ENCODE measurements at places on chromosomes 12 and 14.

- DNase-seq, result no peak
Observed at GRCh38 chr14:31110872-31111271, 84.7 kb upstream of the STRN3 start.

- DNase-seq, result no peak
Observed at GRCh38 chr14:106831322-106831720, 1304.9 kb downstream of the TMEM121 start.

- no peak for DNase-seq
Observed at GRCh38 chr14:77979171-77979570, 179.3 kb downstream of the ADCK1 start.

DNA sequence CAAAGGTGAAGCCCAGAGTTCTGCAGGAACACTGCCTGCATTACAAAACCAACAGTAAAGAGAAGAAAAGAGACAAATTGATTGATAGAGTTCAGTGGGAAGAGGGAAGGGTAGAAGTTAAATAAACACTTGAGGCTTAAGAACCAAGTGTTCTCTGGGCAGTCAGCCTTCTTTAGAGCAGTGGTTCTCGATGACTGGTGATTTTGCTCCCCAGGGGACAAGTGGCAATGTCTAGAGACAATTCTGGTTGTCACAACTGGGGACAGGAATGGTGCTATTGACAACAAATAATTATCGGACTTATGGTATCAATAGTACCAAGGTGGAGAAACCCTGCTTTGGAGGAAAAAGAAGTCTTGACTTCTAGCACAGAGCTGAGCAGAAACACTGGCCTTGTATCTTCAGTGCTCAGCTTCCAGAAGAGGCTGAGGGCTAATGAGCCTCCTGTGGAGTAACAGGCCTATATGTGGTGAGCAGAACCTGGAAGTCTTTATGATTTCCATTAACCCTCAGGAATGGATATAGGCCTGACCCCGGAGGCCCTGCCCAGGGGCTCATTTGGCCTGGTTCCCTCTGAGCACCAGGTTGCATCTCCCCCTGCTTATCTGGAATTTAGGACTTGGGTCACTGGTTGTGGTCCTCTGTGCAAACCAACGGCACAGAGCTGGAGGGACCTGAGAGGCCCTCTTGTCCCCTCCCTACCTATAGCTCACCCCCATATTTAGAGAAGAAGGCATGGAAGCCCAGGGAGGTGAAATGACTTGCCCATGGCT, 204.6 kb upstream of the PWP1 start:
- no peak for DNase-seq

DNA sequence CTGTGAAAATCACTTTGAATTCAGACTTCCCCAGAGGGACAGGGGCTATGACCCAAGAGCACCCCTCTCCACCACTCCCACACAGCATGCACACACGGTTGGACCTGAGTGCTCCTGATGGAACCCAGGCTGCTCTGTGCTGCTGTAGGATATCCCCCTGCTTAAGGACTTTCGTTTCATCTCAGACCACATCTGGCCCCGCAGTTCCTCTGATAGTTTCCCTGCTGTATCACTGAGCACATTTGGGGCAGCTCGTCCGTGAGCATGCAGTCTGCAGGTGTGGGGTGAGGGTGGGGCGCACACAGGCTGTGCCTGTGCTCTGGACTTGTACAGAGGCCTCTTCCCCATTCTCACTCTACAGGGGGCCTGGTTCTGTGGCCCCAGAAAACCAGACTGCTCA, 345.2 kb upstream of the FKBP4 start:
- no peak for DNase-seq

DNA sequence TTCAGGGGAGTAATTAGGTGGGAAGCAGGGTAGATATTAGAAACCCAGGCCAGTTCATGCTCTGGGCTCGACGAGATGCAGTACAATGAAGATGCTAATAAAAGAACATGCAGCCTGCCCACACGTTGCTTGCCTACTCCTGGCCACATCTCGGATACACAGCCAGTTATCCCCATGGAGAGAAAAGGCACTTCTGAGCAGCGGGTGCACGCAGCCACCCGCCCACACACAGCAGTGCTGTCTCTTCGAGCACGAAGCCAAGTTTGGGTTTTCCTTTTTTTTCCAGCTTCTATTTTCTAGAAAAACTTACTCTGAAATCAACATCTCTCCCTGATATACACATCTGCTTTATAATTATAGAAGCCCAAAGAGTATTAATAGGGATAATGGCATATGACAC, 85.7 kb downstream of the CIT start:
- no peak for DNase-seq

DNA sequence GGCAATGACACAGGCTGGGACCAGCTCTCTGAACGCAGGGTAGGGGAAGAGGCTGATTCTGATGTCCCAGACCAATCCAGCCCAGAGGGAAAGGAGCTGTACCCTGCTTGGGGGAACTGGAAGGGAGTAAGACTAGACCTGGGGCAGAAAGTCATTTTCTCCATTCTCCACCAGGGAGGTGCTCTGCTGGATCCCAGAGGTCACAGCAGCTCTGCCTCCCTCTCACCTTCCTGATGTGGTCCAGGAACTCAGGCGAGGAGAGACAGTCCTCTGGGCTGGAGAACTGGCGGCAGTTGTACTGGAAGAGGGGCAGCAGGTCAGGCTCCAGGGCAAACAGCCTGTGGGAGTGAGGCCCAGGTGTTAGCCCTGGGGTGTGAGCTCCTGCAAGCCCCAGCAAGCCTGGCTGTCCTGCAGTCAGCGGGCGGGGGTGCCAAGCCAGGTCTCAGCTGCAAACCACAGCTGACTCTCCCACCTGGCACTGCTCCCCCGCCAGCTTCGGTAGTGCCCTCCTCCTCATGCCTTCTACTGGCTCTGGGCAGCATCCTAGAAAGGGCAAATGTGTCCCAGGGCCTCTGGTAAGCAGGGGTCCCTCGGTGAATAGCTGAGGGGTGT, 1.9 kb downstream of the NGB start:
- no peak for DNase-seq

GRCh38 chr12:115943630-115944391, 333.7 kb downstream of the MED13L start:
- DNase-seq, result no peak

- DNase-seq, result no peak
Observed at GRCh38 chr12:127893895-127894609, 372.9 kb upstream of the TMEM132C start.

DNA sequence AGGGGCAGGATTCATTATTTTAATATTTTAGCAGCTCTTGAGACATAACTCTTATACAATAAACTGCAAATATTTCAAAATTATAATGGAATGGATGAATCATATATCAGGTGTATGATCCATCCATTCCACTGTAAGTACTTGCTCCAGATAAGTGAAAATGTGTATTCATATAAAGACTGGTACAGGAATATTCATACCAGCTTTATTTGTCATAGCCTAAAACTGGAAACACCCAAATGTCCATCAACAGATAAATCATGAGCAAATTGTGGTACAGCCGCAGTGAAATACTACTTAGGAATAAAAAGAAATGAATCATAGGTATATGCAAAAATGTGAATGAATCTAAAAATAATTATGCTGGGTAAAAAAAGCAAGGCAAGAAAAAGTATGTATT, 263.6 kb upstream of the SYT10 start:
- no peak for DNase-seq

All from AG04450 (cell line).